ENCODE measurements at places on chromosomes 1 and 21. TPM values are rescaled to one million over a fixed set of nuclear protein-coding genes. Genes with fewer than 3 reads are reported as not detected.

The NUAK2 gene
- total RNA-seq = 7.9 TPM

The SIM2 gene
- 0.13 TPM for total RNA-seq

The MRAP gene
- total RNA-seq = 0.13 TPM

The KLHL20 gene
- 43.1 TPM for total RNA-seq

The S100A5 gene
- total RNA-seq = 0.26 TPM

The TRIM46 gene
- 5.2 TPM for total RNA-seq

The FCGR3B gene
- total RNA-seq = not detected

The AIM2 gene
- total RNA-seq = not detected

The AGBL4 gene
- total RNA-seq = not detected

The POU3F1 gene
- total RNA-seq = not detected

The KLF17 gene
- total RNA-seq = 0.13 TPM

The ATXN7L2 gene
- 1.3 TPM for total RNA-seq

The OR2L2 gene
- total RNA-seq = not detected

The CNKSR1 gene
- 0.07 TPM for total RNA-seq

The NBPF19 gene
- 13.5 TPM for total RNA-seq

The RIPK4 gene
- 15.0 TPM for total RNA-seq

The TMEM82 gene
- total RNA-seq = not detected

The FCAMR gene
- not detected for total RNA-seq

The CD5L gene
- total RNA-seq = not detected

The S100A3 gene
- total RNA-seq = 1.7 TPM

The PLA2G2C gene
- not detected for total RNA-seq

The EPHB2 gene
- total RNA-seq = 12.2 TPM

The AGT gene
- total RNA-seq = 2.7 TPM

The KRTAP19-1 gene
- not detected for total RNA-seq

The AVPR1B gene
- not detected for total RNA-seq

The OPRD1 gene
- under 0.01 TPM for total RNA-seq

The KRTAP21-2 gene
- not detected for total RNA-seq

The CGN gene
- not detected for total RNA-seq

The ACTA1 gene
- total RNA-seq = not detected

The ATAD3C gene
- total RNA-seq = 0.40 TPM

The IGFN1 gene
- not detected for total RNA-seq

The ZMYM4 gene
- total RNA-seq = 40.8 TPM

The ATP1A4 gene
- not detected for total RNA-seq

The UBE2U gene
- total RNA-seq = not detected

The SMIM12 gene
- total RNA-seq = 23.3 TPM

The RORC gene
- total RNA-seq = 0.03 TPM

The CTSS gene
- 3.2 TPM for total RNA-seq

The TGFB2 gene
- total RNA-seq = 56.9 TPM

The NKAIN1 gene
- total RNA-seq = 0.26 TPM

The AXDND1 gene
- total RNA-seq = 0.07 TPM

The FBXO2 gene
- 3.4 TPM for total RNA-seq

The VWA1 gene
- total RNA-seq = 8.8 TPM

The RGS16 gene
- total RNA-seq = 3.1 TPM

The PLEKHN1 gene
- 0.66 TPM for total RNA-seq

The AGRN gene
- 101 TPM for total RNA-seq

The SERPINC1 gene
- total RNA-seq = 0.07 TPM

The TAS1R2 gene
- total RNA-seq = not detected

The DEPDC1 gene
- total RNA-seq = 3.2 TPM

The FCRL5 gene
- total RNA-seq = not detected

The WDR4 gene
- 18.4 TPM for total RNA-seq

The TEDDM1 gene
- total RNA-seq = not detected

The KCNT2 gene
- 6.6 TPM for total RNA-seq

The OR14A2 gene
- total RNA-seq = not detected

The ZNF648 gene
- total RNA-seq = not detected

The GPR89A gene
- total RNA-seq = 18.5 TPM

All from smooth muscle cell of the pulmonary artery (primary cell).